ENCODE measurements at places on chromosomes 3 and 15. TPM values are rescaled to one million over a fixed set of nuclear protein-coding genes. Genes with fewer than 3 reads are reported as not detected.

GRCh38 chr15:100891307-100892012 lies 11.8 kb downstream of the ALDH1A3 start:
- H3K27me3 ChIP-seq, result peaks cover 34% of the 10 kb centered on the region
- H3K4me1 ChIP-seq, result peaks cover 3% of the 10 kb centered on the region
- no peaks in the 10 kb centered on the region for H3K36me3 ChIP-seq
- no peak for DNase-seq
- H3K27ac ChIP-seq, result no peak overlapping the region

DNA sequence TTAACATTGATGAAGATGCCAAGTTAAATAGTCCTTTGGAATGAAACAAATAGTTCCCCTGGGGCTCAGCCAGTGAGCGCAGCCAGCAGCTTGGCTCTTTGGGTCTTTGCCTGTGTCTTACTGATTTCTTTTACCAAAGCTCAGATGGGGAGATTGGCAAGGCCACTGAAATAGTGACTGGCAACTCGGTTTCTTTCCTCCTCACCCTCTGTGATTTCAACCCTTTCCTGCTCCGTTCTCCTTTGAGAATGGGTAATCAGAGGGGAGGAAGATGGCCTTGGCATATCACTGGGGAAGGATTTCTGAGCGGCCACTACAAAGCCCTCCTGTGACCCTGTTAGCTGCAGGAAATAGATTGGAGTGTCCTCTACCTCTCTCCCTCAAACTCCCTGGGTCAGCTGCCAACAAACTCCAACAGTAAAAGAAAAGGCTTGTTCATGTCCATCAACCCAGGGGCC lies 337.1 kb upstream of the LRRFIP2 start:
- DNase-seq, result no peak
- H3K27ac ChIP-seq, result no peak overlapping the region
- no peaks in the 10 kb centered on the region for H3K4me1 ChIP-seq
- no peaks in the 10 kb centered on the region for H3K27me3 ChIP-seq

LMOD3 gene
- not detected for total RNA-seq

DNA sequence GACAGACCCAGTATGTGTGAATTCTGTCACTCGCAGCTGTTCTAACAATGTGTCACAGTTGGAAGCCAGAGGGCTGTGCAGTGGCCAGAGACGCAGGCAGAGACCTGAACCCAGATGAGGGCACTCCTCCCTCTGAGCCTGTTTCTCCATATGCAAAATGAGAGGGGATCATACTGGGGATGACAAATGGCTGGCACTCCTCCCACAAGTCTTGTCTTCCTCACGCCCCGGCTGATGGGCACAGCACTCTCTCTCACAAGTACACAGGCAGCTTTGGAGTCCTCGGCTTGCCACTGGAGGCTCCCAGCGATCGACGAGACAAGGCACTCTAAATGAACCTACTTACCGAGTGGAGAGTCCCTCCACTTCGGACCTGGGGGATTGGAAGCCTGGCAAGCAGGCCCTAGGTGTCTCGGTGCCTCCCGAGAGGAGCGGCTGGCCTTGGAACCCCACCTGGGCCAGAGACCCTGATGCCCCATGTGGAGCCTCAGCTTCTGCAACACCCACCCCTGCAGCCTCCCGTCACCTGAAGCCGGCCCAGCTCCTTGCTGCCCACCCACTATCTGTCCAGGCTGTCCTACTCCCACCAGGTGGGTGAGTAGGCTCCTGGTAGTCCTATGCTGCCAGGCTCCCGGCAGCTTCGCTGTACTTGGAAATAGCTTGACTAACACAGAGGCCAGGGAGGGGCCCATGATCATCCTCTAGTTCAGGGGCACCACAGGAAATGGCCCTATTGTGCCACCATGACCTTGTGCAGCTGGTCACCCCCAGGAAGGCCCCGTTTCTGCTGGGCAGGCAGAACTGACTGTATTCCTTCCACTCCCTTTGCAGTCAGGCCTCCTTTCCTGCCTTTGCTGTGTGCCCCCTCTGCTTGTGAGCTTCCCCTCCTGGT lies 65.0 kb upstream of the IQSEC1 start:
- no peak for DNase-seq
- H3K27me3 ChIP-seq, result no peaks in the 10 kb centered on the region
- no peak overlapping the region for H3K4me3 ChIP-seq
- no peaks in the 10 kb centered on the region for H3K4me1 ChIP-seq
- H3K27ac ChIP-seq, result no peak overlapping the region

- no peak overlapping the region for H3K4me3 ChIP-seq
- no peak for DNase-seq
- no peaks in the 10 kb centered on the region for H3K36me3 ChIP-seq
- no peak overlapping the region for H3K27ac ChIP-seq
Observed at GRCh38 chr3:127665586-127665985, 7.2 kb upstream of the ABTB1 start.

DNA sequence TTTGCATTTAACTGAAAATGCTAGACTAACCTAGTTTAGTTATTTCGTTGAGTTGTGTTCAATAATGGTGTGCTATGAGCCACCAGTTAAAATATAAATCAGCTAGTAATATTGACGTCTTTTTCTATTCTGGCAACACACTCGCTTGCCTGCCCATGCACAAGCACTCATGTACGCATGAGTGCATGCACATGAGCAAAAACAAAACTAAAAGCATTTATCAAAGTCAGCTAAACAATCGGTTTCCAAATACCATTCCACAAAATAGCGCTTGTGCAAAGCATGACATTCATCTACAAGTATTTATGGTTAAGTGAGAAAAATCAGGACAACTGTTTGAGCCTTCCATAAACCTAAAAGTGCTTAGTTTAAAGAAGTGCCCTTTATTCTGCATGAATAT lies 13.1 kb upstream of the SAMMSON start:
- no peak for DNase-seq
- no peaks in the 10 kb centered on the region for H3K36me3 ChIP-seq
- H3K4me3 ChIP-seq, result no peak overlapping the region
- no peak overlapping the region for H3K27ac ChIP-seq

GRCh38 chr3:15263120-15263519 lies 57.1 kb downstream of the CAPN7 start:
- no peak overlapping the region for H3K4me3 ChIP-seq
- H3K27ac ChIP-seq, result no peak overlapping the region
- no peak for DNase-seq
- no peaks in the 10 kb centered on the region for H3K27me3 ChIP-seq
- H3K4me1 ChIP-seq, result peaks cover 39% of the 10 kb centered on the region
- H3K36me3 ChIP-seq, result peaks cover 61% of the 10 kb centered on the region

DNA sequence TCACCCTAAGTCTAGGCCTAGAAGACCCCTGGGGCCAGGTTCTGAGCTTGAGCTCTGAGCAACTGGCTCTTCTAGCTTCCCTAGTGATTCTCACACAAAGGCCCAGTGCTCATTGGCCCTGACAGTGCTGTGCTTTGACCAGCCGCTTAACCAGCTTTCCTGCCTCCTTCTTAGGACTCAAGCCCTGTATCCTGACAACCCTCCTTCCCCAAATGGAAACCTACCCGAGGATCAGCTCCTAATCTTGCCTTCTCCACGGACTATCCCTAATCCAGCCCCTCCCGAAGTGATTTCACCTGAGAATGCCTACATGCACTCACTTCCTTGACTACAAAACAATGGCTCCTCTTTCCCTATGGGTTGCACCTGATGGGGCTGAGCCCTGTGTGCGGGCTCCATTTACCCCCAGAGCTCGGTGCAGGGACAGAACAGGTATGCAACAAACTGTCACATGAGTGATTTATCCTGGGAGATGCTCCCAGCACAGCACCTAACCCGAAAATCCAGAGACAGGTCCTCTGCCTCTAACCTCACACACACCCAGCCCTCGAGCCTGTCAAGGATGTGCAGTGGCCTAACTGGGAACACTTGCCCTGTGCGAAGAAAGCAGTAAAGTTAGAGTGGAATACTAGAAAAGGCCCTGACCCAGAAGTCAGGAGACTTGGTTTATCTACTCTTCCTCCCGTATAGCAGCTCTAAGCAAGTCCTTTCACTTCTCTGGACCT lies 2.3 kb downstream of the MEGF11 start:
- H3K27me3 ChIP-seq, result peaks cover 56% of the 10 kb centered on the region
- peaks cover 34% of the 10 kb centered on the region for H3K4me1 ChIP-seq
- H3K4me3 ChIP-seq, result peak overlapping the region; percentile 26
- DNase-seq, result no peak
- no peaks in the 10 kb centered on the region for H3K36me3 ChIP-seq

GOLGA8J gene
- total RNA-seq, result not detected

- H3K4me1 ChIP-seq, result peaks cover 73% of the 10 kb centered on the region
- no peaks in the 10 kb centered on the region for H3K36me3 ChIP-seq
- no peaks in the 10 kb centered on the region for H3K27me3 ChIP-seq
- no peak overlapping the region for H3K27ac ChIP-seq
- DNase-seq, result no peak
- no peak overlapping the region for H3K4me3 ChIP-seq
Observed at GRCh38 chr3:66492071-66492470, 8.8 kb downstream of the LRIG1 start.

- H3K27me3 ChIP-seq, result no peaks in the 10 kb centered on the region
- peak overlapping the region; percentile 98 for H3K4me3 ChIP-seq
- no peak for DNase-seq
- H3K36me3 ChIP-seq, result peaks cover 9% of the 10 kb centered on the region
- peaks cover 41% of the 10 kb centered on the region for H3K4me1 ChIP-seq
- H3K27ac ChIP-seq, result peak overlapping the region; percentile 74
Observed at GRCh38 chr3:10116138-10116460, 624 bp downstream of the BRK1 start.

DNA sequence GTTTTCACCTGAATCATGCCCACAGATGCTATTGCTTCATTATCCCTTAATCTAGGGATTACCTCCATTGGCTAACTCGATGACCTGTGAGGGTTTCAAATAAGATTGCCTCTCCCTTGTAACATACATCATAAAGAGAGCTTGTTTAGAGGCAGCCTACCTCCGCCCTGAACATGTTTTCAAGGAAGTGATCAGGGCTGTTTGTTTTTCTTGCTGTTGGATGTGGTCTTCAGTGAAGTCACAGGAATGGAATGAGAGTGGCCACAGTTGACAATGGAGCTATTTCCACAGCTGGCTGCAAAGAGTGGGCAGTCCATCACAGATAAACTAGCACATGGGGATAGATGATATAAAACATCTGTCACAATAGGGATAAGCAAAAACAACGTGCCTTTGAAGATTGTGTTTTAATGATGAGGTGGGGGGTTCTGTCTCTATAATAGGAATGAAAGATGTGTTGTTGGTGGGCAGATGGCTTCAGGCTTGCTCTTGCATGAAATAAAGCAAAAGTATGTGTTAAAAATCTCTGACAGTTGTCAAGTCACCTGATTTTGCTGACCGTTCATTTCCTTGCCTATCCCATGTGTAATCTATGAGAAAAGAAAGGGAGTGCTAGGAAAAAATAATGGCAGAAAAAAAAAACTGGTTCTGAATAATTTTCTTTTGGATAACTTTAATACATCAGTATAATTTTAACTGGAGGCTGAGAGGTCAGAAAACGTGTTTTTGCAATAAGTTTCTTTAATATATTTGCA lies 642.3 kb downstream of the RBMS3 start:
- no peaks in the 10 kb centered on the region for H3K4me1 ChIP-seq
- no peak for DNase-seq
- no peak overlapping the region for H3K27ac ChIP-seq
- no peak overlapping the region for H3K4me3 ChIP-seq
- H3K36me3 ChIP-seq, result no peaks in the 10 kb centered on the region

DNA sequence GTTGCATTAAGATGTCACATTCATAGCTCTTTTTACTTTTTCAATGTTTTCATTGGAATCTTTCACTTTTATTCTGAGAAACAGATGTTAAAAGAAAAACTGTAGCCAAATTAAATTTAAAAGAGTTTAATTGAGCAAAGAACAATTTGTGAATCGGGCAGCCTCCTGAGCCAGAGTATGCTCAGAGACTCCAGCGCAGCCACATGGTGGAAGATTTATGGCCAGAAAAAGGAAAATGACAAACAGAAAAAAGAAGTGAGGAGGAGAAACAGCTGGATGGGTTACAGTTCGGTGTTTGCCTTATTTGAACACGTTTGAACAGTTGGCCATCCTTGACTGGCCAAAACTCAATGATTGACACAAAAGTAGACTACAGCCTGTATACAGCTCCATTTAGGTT lies 33.8 kb upstream of the RAB11A start:
- no peak for DNase-seq
- peaks cover 39% of the 10 kb centered on the region for H3K4me1 ChIP-seq
- no peaks in the 10 kb centered on the region for H3K36me3 ChIP-seq
- H3K27ac ChIP-seq, result no peak overlapping the region
- no peak overlapping the region for H3K4me3 ChIP-seq
- H3K27me3 ChIP-seq, result no peaks in the 10 kb centered on the region

CCR2 gene
- total RNA-seq, result 1.0 TPM

DNA sequence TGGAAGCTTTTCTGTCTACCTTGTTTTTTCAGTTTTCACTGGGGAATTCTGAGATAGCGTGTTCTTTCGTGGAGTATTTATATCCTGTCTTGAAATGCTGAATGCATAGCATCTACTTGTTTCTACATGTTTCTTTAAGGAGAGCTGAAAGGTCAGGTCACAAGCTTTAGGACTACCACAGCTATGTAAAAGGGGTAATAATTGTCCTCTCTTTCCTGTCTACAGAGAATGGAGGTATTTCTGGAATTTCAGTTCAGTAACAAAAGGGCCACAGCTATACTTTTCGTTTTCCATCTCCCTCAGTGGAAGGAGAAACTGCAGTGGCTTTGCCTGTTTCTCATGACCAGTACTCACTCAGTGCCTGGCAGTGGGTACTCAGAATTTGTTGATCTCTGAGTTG lies 4.7 kb downstream of the INAFM2 start:
- H3K27ac ChIP-seq, result no peak overlapping the region
- H3K36me3 ChIP-seq, result no peaks in the 10 kb centered on the region
- H3K4me3 ChIP-seq, result no peak overlapping the region
- DNase-seq, result no peak
- no peaks in the 10 kb centered on the region for H3K27me3 ChIP-seq
- peaks cover 15% of the 10 kb centered on the region for H3K4me1 ChIP-seq

DNA sequence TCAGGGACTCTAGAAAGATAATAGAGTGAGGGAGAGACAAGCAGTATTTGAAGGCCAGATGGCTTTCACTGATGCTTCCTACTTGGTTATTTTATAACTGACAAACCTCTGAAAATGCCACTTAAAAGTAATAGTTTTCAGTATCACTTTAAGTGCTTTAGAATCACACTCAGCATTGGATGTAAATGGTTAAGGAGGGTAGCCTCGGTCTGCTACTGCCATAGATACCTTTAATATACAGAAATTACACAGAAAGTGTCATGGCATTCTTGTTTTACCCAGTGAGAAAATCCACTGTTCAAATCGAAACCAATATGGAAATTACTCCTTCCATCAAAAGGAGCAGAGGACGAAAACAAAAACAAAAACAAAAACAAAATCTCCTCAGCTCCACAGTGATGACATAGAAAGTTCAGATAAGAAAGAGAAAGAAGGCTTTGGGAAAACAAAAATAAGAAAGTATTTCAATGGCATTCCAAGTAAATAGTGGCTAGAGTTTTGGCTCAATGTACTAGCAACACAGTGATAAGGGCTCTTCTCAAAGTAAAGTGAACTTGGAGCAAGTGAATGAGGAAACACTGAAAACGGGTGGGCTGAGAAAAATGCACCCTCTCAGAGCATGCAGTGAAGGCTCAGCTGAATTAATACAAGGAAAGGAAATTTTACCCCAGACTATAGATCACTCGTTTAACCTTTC lies 43.2 kb upstream of the CD47 start:
- H3K4me3 ChIP-seq, result peak overlapping the region; percentile 15
- no peak for DNase-seq
- H3K36me3 ChIP-seq, result peaks cover 14% of the 10 kb centered on the region
- H3K27me3 ChIP-seq, result no peaks in the 10 kb centered on the region
- no peak overlapping the region for H3K27ac ChIP-seq
